Ascending aorta (tissue), 2 donors: ENCODE measurements at places on chromosomes 7 and 10. TPM values are rescaled to one million over a fixed set of nuclear protein-coding genes. Genes with fewer than 3 reads are reported as not detected.

GRCh38 chr7:23277359-23277989, 21.7 kb upstream of the MALSU1 start:
- no peak for DNase-seq

Gene EPHB4
- total RNA-seq, result 144 TPM

Gene LIPF
- 7.1 TPM for total RNA-seq

DNA sequence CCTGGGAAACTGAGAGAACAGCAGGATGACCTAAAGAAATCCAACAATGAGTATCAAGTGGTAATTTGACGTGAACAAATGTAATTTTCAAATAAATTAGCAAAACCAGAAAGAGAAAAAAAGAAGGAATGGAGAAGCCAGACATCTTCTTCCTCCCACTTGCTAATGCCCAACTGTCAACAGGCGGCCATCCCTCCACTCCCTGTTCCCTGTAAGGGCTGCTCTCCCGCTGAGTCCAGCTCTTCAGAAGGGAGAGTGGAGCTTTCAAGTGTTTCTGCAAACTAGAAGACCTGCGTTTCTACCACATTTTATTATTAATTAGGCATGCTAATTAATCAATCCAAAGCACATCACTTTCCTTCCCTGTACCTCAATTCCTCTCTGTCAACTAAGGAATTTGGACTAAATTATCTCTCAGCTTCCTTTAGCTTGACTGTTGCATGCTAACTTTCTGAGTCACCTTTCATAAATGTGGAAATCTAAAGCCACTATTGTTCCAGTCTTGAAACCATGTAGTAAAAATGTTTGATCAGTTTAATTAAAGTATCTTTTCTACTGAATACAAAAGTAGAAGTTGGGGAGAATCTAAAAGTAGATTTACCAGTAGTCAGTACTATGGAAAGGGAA, 48.4 kb upstream of the CUL1 start:
- no peak for DNase-seq

- DNase-seq, result no peak
Observed at GRCh38 chr7:12102527-12102926, 108.6 kb upstream of the TMEM106B start.

GRCh38 chr10:43201545-43202131, 63.4 kb downstream of the CSGALNACT2 start:
- DNase-seq, result no peak

DNA sequence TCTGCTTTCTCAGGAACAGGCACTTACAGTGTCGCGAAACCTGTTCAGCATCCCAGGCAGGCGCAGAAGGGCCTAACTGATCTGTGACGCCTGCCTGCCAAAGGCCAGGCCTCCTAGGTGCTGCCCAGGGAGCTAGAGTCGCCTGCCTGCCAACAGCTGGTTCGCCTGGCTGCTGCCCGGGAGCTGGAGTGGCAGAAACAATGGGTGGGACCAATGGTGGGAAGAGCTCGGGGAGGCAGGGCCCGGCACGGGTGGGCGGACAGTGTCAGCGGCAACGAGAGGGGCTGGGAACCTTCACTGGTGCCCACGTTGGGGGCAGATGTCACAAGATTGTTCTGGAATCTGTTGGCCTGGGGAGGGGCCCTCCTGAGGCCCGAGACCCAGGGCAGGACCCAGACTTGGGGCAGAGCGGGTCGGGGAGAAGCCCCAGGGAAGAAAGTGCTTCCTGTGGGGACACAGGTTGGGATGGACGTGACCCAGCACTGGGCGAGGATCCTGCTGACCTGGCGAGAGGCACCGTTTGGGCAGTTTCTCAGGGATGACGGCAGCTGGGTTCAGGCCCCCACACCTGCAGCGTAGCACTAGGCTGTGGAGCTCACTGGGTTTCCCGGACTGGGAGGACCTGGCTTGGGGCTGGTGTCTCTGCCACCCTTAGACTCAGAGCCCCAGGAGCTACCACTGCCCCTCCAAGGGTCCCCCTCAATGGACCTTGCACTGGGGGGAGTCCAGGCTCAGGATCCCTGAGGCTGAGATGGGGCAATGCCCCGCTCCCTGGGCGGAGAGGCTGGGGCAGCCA, 181.8 kb downstream of the ELFN1 start:
- no peak for DNase-seq
